ENCODE measurements at places on chromosomes 7 and 10.

DNA sequence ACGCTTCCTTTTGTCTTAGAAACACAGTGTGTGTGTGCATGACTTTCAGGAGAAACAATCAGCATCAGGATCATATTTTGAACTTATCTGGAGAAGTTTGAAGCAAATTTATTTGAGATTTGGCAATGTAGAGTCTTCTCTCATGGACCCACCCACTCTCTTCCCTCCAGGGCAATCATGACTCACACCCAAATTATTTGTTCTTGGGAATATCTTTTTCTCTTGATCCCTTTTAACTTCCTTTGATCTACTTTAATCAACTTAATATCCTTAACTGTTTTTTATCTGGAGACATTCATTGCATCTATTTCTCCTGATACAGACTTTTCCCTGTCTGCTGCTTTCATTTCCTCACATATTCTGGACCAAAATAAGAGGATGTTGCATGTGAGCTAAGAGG is 1174.3 kb downstream of the GATA3 start:
- no peak for DNase-seq

DNA sequence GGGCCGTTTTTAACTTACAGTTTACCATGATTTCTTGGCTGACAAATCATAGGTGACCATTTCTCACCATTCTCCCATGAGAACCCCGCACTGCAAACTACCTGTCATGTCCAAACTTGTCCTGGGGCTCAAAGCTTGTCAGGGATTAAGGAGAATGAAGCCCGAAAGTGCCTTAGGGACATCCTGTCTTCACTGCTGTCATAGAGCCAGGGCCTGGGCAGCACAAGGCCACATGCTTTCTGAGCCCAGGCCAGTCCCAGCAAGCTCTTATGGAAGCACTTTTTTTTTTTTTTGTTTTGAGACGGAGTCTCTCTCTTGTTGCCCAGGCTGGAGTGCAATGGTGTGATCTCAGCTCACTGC is 33.9 kb downstream of the CCM2 start:
- no peak for DNase-seq

DNA sequence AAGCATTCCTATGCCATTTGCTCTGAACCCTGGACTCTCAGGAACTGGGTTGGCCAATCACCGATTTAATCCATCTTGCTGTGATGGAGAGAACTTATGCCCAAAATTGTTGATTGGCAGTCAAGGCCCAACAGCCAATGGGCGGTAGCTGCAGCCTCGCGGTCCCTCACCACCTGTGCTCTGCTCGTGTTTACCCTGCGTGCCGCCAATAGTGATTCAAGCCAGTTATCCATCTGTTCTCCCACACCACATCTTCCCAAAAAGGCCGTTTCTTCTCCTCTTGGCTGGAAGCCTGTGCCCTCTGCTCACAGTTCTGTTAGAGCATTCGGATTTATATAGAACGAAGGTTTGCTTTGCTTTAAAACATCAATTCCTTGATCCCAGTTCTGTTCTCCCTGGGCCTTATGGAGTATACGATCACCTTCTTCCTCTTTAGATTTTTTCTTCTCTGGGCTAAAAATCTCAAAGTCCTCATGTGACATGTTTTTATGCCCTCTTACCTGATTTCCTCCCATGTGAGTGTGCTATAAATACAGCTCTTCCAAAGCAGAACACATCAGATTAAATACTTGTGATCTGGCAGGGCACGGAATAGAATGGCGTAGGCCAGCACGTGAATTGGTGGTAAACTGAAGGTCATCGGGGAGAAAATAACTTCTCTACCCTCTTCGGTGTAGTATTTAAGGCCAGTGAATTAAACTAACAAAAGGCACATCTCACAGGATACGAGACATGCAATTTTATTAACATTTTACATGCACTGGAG is 212.8 kb downstream of the NSUN6 start:
- no peak for DNase-seq

GRCh38 chr10:78740976-78741915 is 327.5 kb upstream of the ZMIZ1 start:
- no peak for DNase-seq

- DNase-seq = no peak
Observed at GRCh38 chr10:344582-345200, 209.4 kb downstream of the ZMYND11 start.

GRCh38 chr10:58780476-58780875 is 267.8 kb downstream of the BICC1 start:
- no peak for DNase-seq

GRCh38 chr7:72539702-72540101 is 127.6 kb upstream of the CALN1 start:
- no peak for DNase-seq

GRCh38 chr10:49387071-49387470 is 8.8 kb downstream of the DRGX start:
- no peak for DNase-seq

DNA sequence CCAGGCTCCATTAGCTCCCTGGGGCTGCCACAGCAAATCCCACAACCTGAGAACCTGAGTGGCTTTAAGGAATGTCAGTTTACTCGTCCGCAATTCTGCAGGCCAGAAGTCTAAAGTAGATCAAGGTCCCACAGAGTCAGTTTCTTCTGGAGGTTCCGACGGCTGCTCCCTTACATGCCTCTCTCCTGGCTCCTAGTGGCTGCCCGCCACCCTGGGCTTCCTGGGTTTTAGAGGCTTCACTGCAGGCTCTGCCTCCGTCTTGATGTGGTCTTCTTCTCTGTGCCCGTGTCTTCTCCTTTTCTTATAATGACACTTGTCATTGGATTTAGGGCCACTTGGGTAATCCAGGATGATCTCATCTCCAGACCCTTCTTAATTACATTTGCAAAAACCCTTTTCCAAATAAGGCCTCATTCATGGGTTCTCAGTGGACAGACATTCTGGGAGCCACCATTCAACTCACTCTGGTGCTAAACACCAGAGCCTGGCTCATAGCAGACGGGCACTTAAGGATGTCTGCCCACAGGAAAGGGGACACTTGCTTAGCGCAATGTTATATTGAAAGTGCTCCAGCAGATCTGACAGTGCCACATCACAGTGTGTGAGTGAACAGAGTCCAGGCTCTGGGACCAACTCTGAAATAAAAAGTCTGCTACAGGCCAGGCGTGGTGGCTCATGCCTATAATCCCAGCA is 77.6 kb downstream of the VWC2 start:
- DNase-seq = no peak

- DNase-seq = no peak
Observed at GRCh38 chr7:156897673-156898072, 4.7 kb upstream of the LMBR1 start.

GRCh38 chr7:90660100-90660499 is 64.0 kb downstream of the CDK14 start:
- no peak for DNase-seq

GRCh38 chr7:122556873-122557542 is 141.9 kb downstream of the RNF133 start:
- DNase-seq = no peak

DNA sequence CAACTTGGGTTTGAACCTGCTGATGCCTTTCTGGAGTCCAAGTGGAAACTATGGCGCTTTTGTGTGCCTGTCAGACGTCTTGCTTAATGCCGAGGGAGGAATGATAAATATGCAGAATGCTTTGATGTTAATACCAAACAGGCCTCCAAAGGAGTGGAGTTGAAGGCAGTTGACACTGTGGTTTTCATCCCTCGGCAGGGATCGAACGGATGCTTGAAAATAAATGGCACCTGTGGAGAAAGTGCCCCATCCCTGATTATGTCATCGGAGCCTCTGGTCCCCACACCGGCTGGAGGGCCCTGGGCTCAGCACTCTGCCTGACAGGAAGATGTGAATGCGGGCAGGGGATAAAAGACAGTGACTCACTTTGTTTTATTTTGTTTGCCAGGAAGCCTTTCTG is 148.7 kb upstream of the GPR26 start:
- no peak for DNase-seq

GRCh38 chr10:16049782-16050181 is 189.5 kb upstream of the MINDY3 start:
- no peak for DNase-seq

GRCh38 chr7:1925349-1925748 is 255.3 kb downstream of the ELFN1 start:
- DNase-seq = no peak

DNA sequence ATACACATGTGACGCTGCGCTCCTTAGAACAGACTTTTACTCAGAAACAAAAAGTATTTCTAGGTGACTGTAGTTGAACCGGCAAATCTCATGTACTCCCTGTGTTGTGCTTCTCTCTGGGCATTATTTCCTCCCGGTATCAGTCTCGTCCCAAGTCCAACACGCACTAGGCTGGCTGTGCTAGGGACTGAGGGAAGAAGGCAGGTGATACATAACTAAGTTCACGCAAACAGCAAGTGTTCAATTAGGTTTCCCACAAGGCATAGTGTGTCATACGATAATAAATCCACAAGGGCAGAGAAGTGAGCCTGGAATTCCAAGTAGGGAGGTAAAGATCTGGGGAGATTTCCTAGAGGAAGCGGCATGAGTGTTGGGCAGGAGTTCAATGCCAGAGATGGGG is 20.4 kb downstream of the FAM53B start:
- DNase-seq = no peak

GRCh38 chr10:114541081-114541796 is 116.8 kb downstream of the ABLIM1 start:
- DNase-seq = no peak

DNA sequence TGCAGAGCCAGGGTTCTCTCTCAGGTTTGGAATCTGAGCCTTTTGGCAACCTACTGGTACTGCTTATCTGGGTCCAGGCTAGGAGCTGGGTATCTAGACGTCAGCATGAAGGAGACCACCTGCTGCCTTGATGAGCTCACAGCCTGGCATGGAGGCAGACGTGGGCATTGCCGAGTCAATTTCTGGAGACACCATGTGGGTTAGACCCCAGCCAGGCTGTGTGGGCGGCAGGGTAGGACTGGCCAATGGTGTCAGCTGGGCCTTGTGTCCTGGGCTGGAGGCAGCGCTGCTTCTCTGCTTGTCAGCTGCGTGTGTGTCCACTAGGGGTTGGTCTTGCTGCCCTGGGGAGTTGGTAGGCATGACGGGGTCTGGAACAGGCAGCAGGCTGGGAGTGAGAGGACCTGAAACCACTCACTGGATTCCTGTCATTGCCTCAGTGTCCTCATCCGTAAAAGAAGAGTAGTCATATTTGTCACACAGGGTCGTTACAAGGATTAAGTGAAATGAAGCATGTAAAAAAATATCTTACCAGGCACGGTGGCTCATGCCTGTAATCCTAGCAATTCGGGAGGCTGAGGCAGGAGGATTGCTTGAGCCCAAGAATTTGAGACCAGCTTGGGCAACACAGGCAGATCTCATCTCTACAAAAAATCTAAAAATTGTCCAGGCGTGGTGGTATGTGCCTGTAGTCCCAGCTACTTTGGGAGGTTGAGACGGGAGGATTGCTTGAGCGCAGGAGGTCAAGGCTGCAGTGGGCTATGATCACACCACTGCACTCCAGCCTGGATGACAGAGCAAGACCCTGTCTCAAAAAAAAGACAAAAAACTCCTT is 31.7 kb upstream of the ANKRD2 start:
- DNase-seq = no peak

GRCh38 chr7:68434857-68435256 is 1163.4 kb upstream of the AUTS2 start:
- peak; percentile 6 for DNase-seq

DNA sequence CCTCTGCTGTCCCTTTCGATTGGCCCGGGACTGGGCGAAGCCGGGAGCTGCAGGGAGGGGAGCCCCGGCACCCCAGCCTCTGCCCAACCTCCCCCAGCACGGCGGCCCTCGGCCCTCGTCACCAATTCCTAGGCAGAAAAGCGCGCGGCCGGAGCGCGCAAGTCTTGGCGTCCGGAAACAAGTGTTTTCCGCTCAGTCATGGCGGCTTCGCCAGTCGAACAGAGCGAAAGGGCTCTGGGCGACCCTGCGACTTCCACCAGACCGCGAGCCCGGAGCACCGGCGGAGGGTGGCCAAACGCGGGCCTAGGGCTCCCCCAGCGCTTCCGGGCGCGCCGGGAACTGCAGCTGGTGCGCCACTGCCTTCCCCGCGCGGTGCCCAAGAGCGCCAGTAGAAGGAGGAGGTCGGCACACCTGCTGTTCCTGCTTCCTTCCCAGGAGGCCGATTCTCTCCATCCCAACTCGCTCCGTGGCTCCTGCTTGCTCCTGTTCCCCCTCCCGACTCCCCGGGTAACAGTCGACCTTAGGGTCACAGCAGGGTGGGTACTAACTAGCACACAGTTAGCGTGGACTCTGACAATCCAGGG is 729.9 kb downstream of the ZWINT start:
- DNase-seq = peak; percentile 65

DNA sequence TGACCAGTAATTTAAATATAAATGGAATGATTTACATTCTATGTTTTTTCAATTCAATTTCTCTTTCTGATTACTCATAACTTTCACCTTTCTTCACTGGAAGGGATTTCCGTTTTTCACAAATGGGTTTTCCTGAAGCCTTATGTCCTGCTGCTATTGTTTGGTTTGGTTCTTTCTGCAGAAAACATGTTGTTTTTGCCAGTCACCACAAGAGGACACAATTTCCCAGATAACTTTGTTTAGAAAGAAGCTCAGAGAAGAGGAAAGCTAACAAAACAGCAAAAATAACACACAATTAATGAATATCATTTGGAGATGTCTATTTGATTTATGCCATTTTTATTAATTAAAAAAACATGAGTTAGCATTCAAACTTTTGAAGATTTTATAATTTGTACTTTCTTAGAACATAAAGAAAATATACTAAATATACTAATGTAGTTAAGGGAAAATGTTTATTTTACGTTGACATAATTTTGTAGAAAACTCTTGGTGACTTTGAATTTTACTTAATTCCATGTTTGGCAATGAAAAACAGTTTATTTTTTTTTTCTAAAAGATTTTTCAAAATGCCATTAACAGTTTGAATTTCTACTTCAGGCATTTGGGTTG is 4.6 kb upstream of the TWIST1 start:
- DNase-seq = no peak

All from right lung (tissue), 10 donors.